Omental fat pad (tissue), 4 donors: ENCODE measurements at places on chromosomes 16 and 17.

GRCh38 chr16:84675884-84676283 is 23.9 kb upstream of the USP10 start:
- no peak for DNase-seq

- DNase-seq: no peak
Measured at GRCh38 chr17:76107509-76107908, 3.9 kb upstream of the EXOC7 start.

GRCh38 chr16:30567160-30567990 is 4.1 kb downstream of the ZNF688 start:
- no peak for DNase-seq

- no peak for DNase-seq
Measured at GRCh38 chr17:4733073-4733531, 1.9 kb downstream of the MED11 start.

DNA sequence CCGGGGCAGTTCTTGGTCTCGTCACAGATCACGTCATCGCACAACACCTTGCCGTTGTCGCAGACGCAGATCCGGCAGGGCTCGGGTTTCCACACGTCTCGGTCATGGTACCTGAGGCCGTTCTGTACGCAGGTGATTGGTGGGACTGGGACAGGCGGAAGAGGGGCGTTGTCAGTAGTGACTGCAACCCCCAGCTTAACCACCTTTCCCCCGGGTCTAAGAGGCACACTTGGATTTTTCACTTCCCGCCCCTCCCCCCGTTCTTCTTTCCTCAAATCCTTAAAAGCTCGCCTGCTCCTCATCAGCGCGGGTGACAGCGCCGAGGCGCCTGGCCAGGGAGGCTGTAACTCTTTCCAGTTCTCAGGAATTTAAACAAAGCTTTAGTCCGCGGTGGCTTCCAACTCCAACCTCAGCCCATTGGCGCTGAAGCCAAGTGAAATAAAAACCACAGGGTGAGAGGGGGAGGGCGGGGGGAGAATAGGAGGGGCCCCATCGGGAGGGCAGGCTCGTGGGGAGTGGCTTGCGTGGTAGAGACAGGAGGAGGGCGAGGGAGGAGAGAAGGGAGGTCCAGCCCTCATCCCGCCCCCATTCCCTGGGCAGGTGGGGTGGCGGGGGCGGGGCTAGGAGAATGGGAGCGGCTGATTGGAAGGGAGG is 1.5 kb downstream of the COL1A1 start:
- peak; percentile 71 for DNase-seq

DNA sequence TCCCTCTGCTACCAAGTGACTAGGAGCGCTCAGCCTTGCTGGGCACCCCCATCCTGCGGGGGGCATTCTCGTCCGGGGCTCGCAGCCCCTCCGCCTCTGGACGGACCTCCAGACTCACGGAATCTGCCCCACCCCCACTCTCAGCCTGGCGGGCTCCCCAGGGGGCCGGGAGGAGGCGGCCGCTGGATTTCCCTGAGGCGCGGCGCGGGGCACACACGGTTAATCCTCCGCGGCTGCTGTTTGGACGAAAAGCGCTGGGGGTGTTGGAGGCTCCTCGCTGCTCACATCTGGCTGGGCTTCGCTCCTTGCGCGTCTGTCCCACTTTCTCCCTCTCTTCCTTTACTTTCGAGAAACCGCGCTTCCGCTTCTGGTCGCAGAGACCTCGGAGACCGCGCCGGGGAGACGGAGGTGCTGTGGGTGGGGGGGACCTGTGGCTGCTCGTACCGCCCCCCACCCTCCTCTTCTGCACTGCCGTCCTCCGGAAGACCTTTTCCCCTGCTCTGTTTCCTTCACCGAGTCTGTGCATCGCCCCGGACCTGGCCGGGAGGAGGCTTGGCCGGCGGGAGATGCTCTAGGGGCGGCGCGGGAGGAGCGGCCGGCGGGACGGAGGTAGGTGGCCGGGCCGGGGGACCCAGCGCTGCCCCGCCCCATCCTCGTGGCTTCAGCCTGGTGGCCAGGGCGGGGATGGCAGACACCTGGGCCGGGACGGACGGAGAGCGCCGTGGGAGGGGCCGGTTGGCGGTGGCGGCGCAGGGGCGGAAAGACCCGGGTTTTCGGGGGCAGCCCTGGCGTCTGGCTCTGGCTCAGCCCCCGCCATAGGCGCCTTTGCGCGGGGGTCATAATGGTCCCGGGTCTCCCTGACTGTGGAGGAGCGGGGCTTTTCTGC is at the start of gene C1QTNF1:
TSS of gene C1QTNF1 (plus strand) at position 284 of the 886 bp plus-strand sequence. CDS start 19,800 bp downstream, outside the sequence.
- DNase-seq: no peak

- DNase-seq: peak; percentile 48
Measured at GRCh38 chr16:68367030-68367429, 56.2 kb downstream of the PRMT7 start.

DNA sequence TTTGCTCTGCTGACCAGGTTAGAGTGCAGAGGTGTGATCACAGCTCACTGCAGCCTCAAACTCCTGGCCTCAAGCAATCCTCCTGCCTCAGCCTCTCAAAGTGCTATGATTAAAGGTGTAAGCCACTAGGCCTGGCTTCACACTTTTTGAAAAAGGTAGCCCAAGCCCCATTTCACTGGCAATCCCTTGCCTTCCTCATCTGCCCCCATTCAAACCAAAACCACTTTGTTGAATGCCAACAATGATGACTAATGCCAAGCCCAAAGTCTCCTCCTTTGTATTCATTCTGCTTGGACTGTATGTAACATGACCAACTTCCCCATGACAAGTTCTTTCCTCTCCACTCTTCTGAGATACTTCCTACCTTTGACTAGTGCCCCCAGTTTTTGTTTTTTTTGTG is 33.1 kb downstream of the N4BP1 start:
- no peak for DNase-seq

DNA sequence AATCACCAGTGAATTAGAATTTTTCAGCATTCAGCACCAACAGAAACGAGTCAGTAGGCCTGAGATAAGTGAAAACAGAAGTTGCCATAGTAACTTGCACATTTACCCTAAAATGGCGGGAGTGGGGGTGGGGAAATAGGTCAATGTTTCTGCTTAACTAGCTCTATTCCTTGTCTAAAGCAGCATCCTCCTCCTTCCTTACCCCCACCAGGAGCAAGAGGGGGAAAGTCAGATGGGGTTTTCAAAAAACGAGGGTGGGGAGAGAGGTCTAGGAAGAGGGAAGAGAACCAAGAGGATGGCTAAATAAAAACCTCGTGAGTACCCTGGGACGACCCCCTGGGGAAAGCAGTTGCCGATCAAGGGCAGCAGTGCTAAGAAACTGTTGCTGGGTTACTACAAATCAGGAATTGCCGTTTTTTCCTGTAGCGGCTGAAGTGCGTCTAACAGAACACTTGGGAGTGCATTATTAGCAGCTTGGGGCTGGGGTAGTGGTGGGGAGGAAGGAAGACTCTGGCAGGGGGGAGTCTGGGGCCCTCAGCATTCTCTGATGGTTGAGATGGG is 34.4 kb upstream of the MNT start:
- DNase-seq: no peak

GRCh38 chr17:10598621-10599020 is 49.2 kb upstream of the MYH2 start:
- DNase-seq: no peak

DNA sequence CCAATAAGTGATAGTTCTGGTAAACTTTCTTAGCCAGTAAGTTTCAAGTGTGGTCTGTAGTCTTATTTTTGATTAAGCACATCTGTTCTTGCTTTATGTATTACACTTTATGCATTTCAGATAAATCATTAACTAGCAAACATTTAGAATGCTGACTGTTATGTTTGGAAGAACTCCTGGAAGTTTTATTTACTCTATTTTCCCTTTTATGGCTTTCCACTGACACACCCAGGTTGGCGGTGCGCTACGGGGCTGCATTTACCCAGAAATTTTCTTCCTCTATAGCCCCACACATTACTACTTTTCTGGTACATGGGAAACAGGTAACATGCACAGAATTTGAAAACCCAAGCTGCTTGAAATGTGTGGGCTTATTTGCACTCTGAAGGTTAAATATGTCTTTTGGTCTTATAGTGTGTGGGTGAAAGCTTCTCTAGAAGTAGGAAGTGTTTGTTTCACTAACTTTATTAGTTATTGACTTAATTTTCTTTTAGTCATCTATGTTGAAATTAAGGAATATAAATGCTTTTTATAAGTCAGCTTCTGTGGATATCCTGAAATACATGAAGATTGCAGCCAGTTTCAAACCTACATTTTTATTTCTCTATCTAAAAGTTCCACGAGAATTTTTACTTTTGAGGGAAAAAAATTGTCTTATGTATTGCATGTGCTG is 203.7 kb downstream of the PHKB start:
- no peak for DNase-seq

- no peak for DNase-seq
Measured at GRCh38 chr16:87840271-87840978, 28.9 kb downstream of the SLC7A5 start.

DNA sequence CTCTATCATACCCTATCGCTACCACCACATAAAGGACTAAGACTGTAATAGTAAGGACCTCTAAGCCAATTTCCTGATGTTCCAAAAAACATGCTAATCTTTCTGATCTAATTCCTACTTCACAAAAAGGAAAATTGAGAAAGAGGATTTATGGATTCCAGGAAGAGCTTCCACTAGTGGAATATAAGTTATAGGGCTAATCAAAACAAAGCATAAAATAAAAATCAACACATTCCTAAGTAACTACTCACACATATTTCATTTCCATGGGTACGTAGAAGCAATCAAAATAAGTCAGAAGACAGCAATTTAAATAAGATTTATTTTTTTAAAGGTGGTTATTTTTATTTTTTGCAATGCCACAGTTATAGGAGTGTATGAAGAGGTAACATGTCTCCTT is 12.4 kb downstream of the CCDC43 start:
- no peak for DNase-seq

DNA sequence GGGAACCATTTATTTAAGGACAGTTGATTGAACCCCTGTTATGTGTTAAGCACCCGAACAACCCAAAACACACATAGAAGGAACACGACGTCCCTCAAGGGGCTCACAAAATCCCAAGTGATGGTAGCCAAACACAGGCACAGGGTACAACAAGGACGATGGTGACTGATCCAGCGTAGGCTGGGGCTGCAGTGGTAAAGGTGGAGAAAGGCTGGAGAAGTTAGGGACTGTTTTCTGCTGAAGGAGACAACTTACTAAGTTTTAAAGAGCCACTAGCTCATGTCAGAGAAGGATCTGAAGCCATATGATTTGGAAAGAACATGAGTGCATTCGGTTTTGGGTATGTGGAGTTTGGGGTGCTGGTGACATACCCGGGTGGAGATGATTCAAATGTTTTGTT is 229.6 kb upstream of the TNRC6C start:
- DNase-seq: no peak

- DNase-seq: no peak
Measured at GRCh38 chr17:48530887-48531272, at the start of gene HOXB1. Gene HOXB1 (minus strand): TSS chr17:48531011. CDS start chr17:48530904, 107 bp downstream.

GRCh38 chr17:47955497-47956461 is 1.9 kb downstream of the PRR15L start:
- DNase-seq: no peak

GRCh38 chr17:72618001-72618509 is 474.4 kb downstream of the SLC39A11 start:
- DNase-seq: no peak

- no peak for DNase-seq
Measured at GRCh38 chr17:35449371-35449931, 885 bp upstream of the SLFN13 start.

GRCh38 chr17:2024572-2025219 is 438 bp downstream of the RTN4RL1 start:
- no peak for DNase-seq

GRCh38 chr16:87945351-87946042 is 5.7 kb upstream of the BANP start:
- no peak for DNase-seq

DNA sequence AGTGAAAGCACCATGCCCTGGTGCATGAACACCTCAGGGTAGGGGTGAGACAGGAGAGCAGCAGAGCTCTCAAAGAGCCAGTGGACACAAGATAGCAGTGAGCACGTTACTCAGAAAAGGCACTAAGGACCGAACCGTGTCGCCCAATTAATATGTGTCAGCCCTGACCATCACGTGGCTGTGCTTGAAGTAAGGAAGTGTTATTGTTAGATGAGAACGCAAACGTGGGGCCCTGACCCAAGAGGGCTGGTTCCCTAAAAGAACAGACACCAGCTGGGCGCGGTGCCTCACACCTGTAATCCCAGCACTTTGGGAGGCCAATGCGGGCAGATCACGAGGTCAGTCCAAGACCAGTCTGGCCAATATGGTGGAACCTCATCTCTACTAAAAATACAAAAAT is 16.3 kb downstream of the AXIN1 start:
- DNase-seq: no peak

GRCh38 chr16:68362262-68362913 is 51.6 kb downstream of the PRMT7 start:
- DNase-seq: no peak

GRCh38 chr17:38322156-38322779 is 21.5 kb downstream of the GPR179 start:
- DNase-seq: peak; percentile 56

- no peak for DNase-seq
Measured at GRCh38 chr17:41627316-41628072, 3.1 kb upstream of the KRT17 start.

GRCh38 chr16:25542306-25542705 is 149.5 kb upstream of the HS3ST4 start:
- no peak for DNase-seq

- DNase-seq: no peak
Measured at GRCh38 chr17:48593126-48593829, at the start of gene HOXB5. Gene HOXB5 (minus strand): TSS chr17:48593779. CDS start chr17:48593682, 97 bp downstream.

DNA sequence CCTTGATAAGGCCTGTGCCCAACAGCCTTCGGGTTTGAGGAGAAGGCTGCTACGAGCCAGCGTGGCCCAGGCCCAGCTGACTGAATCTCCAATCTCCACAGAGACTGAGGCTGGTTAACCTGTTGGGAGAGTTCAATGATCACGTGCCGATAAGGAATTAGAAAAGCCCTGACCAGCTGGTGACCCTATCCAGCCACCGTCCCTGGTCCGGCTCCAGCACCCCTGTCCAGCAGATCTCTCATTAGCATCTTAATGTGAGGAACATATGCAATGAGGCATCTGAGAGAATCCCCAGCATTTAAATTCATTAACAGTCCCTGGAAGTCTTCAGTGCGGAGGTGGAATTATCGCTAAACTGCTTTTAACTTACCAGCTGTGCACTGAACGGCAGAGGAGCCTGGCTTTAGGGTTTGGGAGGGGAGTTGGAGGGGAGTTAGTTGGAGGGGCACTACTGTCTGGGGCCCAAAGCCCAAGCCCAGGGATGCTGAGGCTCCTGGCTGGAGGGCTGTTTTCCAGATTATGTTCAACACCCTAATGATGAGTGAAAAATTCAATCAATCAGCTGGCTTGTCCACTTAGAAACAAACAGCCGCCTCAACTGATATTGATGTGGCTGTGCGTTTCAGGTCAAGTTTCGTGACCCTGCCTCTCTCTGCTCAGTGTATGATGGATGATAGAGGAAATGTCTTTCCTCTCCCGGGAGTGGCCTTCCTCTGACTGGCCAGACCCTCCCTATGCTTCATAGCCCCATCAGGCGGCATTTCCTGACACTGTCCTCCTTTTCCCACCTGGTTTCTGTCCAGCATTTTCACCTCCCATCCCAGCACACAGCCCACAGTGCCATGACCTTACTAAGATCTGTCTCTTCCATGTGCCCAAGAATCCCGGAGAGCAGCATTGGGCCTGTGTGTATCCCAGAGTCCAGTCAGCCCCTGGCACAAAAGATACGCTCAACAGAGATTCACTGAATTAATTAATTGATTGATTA is 184.5 kb downstream of the CCT6B start:
- no peak for DNase-seq
